ENCODE measurements at places on chromosomes 4 and X.

DNA sequence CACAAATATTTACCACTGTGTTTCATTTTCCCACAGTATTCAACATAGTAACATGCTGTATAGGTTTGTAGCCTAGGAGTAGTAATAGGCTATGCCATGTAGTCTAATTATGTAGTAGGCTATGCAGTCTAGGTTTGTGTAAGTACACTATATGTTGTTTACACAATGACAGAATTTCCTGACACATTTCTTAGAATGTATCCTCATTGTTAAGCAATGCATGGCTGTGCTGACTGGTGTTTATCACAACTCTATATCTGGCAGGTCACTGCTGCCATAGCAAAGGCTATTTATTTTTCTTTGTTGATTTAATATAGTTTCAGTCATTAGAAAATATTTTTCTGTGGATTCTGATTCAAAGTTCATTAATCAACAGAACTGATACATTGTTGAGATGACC, 108.3 kb upstream of the TEX13A start:
- DNase-seq: no peak

DNA sequence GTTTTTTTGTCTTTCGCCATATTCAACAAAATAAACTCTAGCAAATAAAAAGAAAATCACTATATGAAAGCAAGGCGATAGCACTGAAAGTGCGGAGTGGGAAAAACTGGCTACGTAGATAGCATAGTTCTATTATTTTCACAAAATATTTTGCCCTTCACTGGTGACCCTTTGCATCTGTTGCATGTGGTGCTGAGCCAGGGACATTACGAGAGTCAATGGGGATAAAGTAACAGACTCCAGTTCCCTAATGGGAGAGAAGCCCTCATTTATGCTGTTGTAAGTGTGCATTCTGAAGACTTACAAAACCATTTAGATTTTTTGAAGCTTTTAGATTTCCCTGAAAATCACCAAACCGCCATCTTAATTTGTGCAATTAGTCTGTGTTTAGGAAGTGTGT, 501.6 kb downstream of the PPARGC1A start:
- DNase-seq: no peak

- DNase-seq: no peak
These were observed at the start of gene SPINK2 for GRCh38 chr4:56821381-56822243. TSS of gene SPINK2 (minus strand) at chr4:56821701. CDS start at chr4:56821662, 39 bp downstream.

DNA sequence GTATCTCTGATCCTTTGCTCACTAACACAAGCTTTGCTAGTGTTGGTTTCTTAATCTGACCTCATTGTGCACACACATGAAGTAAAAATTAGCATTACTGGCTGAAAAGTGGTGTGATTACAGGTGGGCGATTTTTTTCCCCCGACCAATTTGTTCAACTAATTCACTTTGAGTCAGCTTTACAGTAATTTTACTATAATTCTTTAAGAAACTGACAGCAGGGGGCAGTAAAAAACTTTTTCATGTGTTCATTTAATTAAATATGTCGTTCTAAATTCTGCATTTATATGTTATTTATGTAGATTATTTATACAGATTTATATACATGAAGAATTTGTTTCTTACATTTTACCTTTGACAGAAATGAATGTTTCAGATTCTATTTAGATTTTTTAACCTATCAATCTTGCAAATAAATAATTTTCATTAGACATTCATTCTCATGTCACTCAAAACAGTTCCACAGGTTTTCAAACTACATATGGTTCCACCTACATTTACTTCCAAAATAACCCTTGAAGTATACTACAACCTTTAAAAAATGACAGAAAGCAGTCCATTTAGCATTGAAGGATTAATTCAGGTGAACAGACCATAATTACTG, 17.5 kb downstream of the PALLD start:
- DNase-seq: peak; percentile 27

GRCh38 chr4:74044677-74045076, 6.2 kb upstream of the CXCL3 start:
- no peak for DNase-seq

DNA sequence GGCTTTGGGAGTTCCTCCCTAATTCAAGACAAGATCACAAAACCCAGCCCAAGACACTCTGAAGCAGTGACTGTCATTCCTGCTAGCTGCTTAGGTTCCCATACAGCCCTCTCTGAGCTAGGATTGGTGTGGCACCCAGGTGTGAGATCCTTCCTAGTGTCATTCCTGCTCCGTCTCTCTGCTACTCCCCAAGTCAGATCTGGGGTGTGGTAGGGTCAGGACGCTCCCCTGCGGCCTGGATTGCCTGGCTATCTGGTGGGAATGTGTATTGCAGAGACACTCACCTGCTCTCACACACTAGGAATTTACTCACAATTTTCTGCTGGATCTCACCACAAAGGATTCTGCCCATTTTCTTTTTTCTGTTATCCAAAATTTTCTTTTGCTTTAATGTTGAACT, 560.8 kb upstream of the ATOH1 start:
- no peak for DNase-seq

- DNase-seq: no peak
These were observed 28.1 kb downstream of the SLC30A9 start for GRCh38 chr4:42018451-42018850.

GRCh38 chr4:3311095-3311372, 18.2 kb downstream of the RGS12 start:
- no peak for DNase-seq

- DNase-seq: no peak
These were observed 47.2 kb upstream of the CD99 start for GRCh38 chrX:2643880-2644279.

- DNase-seq: no peak
These were observed 16.0 kb downstream of the KLKB1 start for GRCh38 chr4:186243331-186243730.

DNA sequence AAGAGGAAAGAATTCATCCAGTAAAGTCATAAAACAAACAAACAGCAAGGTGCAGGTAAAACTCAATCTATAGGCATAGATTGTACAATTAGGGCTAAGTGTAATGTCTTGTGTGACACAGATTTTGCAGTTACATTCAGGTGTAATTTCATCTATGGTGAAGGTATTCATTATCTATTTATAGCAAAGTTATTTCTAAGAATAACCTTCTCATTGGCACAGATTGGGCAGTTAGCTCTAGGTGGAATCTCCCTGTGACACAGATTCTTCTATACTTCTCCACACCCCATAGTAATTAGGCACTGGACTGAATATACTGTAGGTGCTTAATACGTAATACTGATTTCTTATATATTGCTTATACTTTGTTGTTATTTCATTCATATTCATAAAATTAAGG, 66.8 kb downstream of the COL25A1 start:
- no peak for DNase-seq

DNA sequence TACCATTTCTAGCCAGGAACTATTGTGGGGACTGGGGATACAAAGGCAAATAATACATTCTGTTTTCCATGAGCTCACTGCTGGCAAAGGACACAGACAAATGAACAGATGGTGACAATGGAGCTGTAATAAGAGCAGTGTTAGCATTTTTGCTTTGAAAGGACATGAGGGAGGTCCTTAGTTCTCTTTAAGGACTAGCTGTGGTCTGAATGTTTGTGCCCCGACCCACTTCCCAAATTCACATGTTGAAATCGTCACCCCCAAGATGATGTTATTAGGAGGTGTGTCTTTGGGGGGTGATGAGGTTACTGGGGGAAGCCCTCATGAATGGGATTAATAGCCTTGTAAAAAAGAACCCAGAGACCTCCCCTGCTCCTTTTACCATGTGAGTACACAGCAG, 30.3 kb downstream of the CCNG2 start:
- DNase-seq: no peak

DNA sequence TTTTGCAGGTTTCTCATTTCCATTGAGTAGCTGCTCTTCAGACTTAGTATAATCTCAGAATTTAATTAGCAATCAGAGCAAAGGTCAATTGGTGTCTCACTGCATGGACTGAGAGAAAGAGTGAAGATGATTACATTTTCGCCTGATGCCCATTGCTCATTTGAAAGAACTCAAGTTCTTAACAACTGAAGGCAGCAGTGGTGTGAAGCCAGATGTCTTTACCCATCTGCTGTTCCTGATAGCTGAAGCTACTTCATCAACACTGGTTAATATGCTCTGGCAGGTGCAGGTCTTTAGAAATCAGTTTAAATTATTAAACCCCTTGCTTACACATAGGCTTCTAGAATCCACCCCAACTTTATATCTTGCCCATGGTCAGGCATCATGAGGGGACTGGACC, 64.5 kb upstream of the FRAS1 start:
- no peak for DNase-seq

DNA sequence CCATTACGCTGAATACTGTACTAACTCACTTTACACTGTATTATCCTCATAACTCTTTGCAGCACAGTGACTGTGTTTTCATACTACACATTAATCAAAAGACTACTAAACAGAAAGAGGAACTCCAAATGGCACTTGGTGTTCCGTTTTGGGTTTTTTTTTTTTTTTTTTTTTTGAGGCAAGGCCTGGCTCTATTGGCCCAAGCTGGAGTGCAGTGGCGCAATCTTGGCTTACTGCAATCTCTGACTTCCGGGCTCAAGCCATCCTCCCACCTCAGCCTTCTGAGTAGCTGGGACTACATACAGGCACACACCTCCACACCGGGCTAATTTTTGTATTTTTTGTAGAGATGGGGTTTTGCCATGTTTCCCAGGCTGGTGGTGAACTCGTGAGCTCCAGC, 10.7 kb downstream of the KLHL8 start:
- DNase-seq: no peak

DNA sequence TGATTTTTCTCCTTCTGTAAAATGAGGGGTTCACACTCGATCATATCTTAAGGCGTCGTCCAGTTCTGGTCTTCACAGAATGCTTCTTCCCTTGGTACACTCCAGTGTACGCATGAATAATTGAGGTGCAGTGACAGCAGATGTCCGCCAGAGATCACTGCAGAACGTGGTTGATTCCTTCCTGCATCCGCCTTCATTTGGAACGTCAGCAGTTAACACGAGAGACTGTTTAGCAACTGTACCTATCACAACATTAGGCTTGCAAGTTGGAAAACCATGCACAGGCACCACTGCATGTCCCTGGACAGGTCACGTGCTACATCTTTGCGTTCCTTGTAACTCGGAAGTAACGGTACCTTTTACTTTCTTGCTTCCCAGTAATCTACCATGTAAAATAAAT, 66.0 kb upstream of the GEMIN8 start:
- peak; percentile 32 for DNase-seq

- no peak for DNase-seq
These were observed 365.5 kb downstream of the CXXC4 start for GRCh38 chr4:104129243-104129642.

- DNase-seq: no peak
These were observed 115.8 kb downstream of the PPARGC1A start for GRCh38 chr4:23773884-23774636.

DNA sequence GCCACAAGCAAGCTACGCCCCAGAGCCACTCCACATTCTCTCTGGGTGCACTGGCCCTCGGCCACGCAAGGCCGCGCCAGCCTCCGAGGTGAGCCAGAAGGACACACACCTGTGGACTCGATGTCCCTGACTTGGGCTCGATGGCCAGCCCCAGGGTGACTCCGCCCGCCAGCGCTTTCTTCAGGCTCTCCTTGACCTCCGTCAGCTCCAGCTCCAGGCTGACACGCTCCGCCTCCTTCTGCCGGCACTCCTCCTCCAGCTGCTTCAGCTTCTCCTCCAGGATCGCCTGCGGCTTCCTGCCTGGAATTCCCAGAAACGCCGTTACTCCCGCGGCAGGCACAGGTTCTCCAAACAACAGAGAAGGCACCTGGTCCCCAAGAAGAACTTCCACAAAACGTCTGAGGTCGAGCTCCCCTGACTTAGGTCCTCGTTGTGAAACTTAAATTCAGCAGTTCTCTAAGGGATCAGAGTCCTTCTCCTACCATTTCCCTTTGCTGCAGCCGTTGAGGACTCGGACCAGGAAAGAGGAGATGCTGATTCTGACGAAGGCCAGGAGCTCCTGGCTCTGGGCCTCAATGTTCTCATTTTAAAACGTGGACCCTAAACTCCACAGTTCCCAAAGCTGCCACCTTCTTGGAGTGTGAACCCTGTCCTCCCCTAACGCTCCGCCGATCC, 166.8 kb downstream of the AFAP1 start:
- DNase-seq: no peak

DNA sequence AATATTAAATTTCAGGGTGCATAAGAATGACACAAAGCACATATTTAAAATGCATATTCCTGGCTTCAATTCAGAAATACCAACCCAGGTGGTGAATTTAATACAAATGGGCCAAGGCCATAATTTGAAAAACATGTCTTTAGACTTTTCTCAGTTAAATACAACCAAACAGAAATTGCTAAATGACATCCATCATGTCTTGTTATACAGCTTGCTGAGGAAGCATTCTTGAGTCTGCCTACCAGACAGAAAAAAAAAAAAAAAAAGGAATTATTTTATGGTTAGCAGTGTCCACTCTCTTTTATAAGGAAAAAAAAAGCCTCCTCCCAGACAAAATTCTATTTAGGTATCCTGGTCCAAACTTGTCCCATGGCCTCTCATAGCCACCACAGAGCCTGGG, 119.1 kb downstream of the PAPSS1 start:
- DNase-seq: no peak

DNA sequence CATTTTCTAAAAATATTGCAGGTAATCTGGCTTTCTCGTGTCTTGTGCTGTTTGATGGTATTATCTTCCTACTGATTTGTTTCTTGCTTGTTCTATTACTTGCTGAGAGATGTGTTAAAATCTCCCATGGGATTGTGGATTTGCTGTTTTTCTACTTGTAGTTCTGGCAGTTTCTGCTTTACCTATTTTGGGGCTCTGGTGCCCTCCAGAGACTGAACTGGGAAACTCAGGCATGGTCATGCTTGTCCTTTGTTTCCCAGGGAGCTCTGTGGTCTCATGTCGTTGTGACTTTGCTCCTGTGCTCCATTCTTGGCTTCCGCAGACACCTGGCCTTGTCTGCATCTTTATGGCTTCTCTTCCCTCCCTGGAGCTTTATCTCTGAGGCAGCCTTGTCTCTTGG, 39.5 kb downstream of the NSD2 start:
- DNase-seq: no peak

GRCh38 chrX:66203114-66203513, 39.1 kb downstream of the HEPH start:
- no peak for DNase-seq

DNA sequence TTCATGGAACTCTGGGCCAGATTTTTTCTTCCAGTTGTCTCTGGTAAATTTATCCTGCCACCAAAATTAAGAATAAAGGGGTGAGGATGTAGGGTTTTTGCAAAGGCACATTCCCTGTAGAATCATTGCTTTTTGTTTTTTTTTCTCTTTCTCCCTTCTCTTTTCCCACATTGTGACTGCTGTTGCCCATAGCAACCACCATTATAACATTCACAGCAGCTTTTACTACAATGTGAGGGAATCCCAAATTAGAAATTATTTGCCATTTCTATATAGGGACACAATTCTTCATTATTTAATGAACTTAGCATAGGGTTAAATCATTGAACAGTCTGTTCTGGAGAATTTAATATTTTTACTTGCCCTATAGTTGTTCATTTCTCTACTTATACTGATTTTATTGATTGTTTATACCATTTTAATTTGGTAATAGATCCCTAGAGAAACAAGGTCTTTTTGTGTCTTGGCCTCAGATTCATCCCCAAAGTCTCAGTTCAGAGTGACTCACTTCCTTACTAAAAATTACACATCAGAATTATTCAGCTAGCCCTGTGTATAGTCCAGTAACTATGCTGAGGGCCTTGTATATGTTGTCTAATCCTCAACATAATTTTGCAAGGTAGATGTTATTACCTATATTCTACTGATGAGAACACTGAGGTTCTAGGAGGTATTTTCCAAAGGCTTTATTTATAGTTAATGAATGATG, 80.8 kb upstream of the ANK2 start:
- no peak for DNase-seq

- no peak for DNase-seq
These were observed 511.5 kb upstream of the FAM241A start for GRCh38 chr4:111633663-111634266.
